ENCODE measurements at places on chromosomes 7 and 10.

DNA sequence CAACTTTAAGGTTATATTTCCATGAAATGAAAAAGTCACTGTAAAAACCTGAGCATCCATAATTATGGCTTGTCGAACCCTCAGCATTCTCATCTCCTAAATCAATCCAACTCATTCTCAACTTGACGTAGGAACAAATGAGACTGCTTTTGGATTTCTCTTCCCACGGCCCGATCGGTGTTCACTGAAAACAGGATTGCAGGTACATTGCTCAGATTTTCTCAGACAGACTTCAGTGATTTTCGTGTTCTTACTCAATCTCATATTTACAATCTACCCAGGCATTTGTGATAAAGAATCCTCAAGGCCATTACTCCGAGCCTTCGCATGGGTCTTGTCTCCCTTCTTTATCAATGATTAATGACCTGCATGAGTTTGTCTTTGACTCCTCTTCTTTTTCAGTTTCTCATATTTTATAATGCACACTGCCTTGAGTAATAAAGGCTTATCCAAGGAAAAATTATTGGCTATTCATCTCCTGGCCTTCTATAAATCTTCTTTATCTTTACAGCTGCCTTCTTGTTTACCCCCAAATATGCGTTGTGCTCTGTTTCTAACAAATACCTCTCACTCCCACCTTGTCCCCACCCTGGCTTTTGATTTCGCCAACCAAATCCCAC is 90.4 kb upstream of the MYO3A start:
- DNase-seq: no peak

DNA sequence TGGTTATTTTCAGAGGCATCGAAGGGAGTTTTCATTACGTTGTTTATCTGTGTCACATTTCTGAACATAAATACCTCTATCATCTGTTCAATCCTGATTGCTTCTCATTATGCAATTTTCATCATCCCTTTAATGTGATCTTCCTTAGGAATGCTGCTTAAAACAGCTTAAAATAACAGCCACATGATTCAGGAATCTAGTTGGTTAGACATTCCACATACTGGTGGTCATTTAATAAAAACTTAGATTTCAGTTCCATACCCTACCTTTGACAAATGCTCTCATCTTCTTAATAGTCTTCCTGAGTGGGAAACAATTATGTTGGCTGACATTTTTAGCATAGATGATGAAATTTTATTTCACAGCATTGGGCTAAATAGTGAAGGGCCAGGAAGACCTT is 191.3 kb upstream of the CDCA7L start:
- DNase-seq: no peak

DNA sequence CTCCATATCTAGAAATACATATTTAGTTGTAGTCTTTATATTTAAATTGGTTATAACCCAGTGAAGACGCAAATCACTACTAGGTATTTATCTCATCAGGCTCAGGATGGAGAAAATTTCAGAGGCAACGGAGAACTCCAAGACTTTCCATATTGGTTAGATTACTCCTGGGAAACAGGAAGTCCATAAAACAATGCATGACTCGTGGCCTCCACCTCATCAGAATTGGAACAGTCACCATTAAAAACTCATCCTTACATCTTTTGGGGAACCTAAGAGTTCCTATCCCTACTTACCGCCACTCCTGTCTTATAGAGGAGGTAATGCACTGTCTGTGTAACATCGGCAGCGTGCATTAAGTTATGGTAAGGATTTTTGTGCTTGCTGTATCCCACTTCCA is 177.6 kb downstream of the PPP1R17 start:
- no peak for DNase-seq

GRCh38 chr10:97518301-97519043 is 19.7 kb downstream of the UBTD1 start:
- no peak for DNase-seq

GRCh38 chr7:85567983-85568382 is 381.1 kb upstream of the SEMA3D start:
- DNase-seq: no peak

- no peak for DNase-seq
These were observed 123.3 kb downstream of the PTPN20 start for GRCh38 chr10:47034441-47035051.

DNA sequence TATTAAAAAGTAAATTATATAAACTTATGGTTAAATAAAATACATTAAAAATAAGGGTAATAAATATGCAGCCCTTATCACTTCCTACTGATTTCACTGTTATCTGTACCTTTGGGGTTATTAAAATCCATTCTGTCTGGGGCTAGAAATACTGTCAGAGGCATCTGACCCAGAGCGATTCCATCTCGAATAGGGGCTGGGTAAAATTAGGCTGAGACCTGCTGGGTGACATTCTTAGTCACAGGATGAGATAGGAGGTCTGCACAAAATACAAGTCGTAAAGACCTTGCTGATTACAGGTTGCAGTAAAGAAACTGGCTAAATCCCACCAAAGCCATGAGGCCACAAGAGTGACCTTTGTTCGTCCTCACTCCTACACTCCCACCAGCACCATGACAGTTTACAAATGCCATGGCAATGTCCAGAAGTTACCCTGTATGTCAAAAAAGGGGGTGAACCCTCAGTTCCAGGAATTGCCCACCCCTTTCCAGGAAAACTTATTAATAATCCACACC is 77.6 kb downstream of the COBL start:
- DNase-seq: no peak

GRCh38 chr10:82660205-82660604 is 785.2 kb downstream of the NRG3 start:
- no peak for DNase-seq

GRCh38 chr7:101901661-101902491 is 84.5 kb downstream of the CUX1 start:
- DNase-seq: no peak

GRCh38 chr10:68574051-68574450 is 13.9 kb downstream of the TET1 start:
- DNase-seq: no peak

GRCh38 chr7:83732305-83732704 is 83.4 kb upstream of the SEMA3E start:
- DNase-seq: no peak

DNA sequence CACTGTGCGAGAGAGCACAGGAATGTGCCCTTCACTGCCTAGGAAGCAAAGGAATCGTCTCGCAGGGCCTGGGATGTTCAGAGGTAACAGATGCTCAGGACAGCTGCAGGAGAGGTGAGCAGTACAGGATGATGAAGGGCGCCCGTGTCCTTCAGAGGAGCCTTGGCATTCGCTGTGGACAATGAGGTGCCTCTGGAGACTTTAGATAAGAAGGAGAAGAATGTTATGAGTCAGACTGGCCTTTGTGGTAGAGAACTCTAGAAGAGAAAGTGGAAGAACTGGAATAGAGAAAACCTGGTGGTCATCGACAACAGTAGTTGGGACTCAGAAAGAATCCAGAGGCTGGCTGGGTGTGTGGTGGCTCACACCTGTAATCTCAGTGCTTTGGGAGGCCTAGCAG is 64.4 kb upstream of the LEP start:
- DNase-seq: no peak

GRCh38 chr10:32929634-32930033 is 28.4 kb downstream of the ITGB1 start:
- DNase-seq: no peak

- DNase-seq: no peak
These were observed 4.4 kb downstream of the PSPH start for GRCh38 chr7:56046721-56047445.

- DNase-seq: no peak
These were observed 2.1 kb downstream of the ADIRF start for GRCh38 chr10:86970162-86970981.

- no peak for DNase-seq
These were observed 1050.7 kb downstream of the SORCS3 start for GRCh38 chr10:105691811-105692210.

GRCh38 chr7:116500078-116500853 is 728 bp downstream of the CAV2 start:
- no peak for DNase-seq

GRCh38 chr10:58508316-58508715 is 4.4 kb upstream of the BICC1 start:
- DNase-seq: no peak

DNA sequence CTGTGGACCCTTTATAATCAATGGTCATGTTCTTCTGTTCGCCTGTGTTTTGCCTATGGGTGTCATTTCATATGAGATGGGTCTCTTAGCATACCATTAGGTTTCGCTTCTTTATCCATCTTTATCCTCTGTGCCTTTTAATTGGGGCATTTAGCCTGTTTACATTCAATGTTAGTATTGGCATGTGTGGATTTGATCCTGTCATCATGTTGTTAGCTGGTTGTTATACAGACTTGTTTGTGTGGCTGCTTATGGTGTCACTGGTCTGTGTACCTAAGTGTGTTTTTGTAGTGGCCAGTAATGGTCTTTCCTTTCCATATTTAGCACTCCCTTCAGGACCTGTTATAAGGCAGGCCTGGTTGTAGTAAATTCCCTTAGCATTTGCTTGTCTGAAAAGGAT is 90.3 kb downstream of the MYO3A start:
- DNase-seq: no peak

- no peak for DNase-seq
These were observed 11.3 kb downstream of the ADAM12 start for GRCh38 chr10:126376956-126377355.

DNA sequence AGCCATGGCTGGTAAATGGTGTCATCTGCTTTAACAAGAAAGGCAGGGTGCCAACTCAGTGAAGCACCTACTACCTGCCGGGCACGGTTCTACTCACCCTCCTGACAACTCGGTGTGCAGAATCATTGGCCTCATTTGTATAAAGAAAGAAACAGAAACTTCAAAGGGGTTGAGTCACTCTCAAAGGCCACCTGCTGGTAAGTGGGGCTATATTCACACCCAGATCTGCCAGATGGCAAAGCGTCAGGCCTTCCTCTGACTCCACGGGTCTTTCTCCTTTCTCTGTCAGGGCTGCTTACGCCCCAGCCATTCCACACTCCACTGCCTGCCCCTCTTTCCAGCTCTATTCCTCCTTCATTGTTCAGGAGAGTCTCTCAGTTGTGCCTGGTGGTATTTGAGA is 309.2 kb downstream of the GFRA1 start:
- DNase-seq: no peak

DNA sequence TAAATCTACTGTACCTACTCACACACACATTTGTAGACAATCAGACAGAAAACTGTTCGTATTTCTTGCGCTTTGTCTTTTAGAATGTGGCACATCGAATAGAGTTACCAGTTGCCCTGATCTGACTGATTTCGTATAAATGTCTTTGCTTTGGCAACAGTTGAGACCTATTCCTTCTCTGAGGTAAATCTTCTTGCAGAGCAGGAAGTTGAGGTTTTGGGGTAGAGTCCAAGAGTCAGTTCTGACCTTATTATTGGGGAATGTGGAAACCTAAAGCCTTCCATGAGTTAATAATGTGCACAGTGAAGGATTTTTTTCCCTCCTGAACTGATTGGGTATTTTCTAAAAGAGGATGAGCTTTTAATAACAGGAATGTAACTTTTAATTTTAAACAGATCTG is 135.3 kb downstream of the KIAA1217 start:
- no peak for DNase-seq

GRCh38 chr10:93945819-93946218 is 47.9 kb upstream of the PLCE1 start:
- no peak for DNase-seq

DNA sequence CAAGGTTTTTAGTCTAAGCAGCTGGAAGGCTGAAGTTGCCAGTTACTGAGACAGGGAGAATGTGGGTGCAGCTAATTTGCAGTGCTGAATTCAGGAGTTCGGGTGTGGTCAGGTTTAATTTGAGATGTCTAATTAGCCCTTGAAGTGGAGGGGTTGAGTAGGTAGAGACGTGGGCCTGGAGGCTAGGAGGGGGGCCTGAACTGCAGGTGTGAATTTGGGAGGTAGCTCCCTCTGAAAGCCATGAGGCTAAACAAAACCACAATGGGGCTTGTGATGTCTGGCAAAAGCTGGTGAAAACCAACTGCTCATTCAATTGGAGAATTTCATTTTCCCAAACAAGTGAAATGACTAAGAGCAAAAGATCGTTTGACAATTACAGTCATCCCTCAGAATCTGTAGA is 246.0 kb upstream of the NFE2L3 start:
- no peak for DNase-seq

- no peak for DNase-seq
These were observed 13.3 kb downstream of the ANKIB1 start for GRCh38 chr7:92259062-92259461.

DNA sequence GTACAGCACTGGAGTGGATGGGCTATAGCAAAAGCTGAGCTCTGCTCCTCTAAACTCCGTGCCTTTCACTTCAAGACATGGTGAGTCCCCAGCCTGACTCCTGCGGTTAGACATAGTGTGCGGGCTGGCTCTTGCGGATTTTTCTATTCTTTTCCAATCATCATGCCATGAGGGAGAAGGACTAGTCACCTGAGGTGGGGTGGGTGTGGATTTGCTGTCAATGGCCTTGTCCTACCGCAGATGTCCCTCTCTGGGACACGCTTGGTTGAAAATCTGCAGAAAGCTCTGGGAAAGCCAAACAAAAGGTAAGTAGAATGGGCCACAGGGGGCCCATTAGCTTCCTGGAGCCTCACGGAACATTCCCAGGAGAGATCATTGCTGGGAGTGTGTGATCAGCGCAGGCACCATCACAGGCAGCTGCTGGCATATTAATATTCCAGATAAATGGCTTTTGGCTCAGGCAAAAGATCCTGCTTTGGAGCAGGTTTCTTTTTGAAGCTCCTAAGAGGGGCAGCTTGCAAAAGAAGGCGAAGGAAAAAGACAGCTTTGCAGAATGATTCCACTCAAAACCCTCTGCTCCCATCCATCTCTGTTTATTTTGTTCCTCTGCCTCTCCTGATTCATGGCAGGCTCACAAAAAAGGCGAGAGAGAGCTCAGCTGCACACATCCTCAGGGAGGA is 509.0 kb upstream of the ZMIZ1 start:
- no peak for DNase-seq

- no peak for DNase-seq
These were observed 65.6 kb downstream of the FOXI2 start for GRCh38 chr10:127802531-127803095.

DNA sequence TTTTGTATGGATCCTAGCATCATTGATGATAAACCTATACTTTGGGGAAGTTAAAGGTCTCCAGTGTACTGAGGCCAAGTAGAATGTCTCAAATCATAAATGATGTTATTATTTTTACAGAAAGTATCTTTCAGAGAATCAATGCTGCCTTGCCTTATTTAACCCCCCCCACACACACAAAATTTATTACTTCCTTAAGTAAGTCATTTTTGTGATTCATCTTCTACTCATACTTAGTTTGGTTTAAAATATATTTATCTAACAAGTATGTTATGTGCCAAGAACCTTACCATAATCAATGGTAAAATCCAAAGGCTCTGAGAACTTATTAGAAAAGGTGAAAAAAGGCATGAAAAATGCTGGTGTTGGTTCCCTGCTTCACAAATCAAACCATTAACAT is 18.8 kb upstream of the CLDN12 start:
- no peak for DNase-seq

GRCh38 chr7:79452032-79452494 is 1.4 kb downstream of the MAGI2 start:
- DNase-seq: no peak

DNA sequence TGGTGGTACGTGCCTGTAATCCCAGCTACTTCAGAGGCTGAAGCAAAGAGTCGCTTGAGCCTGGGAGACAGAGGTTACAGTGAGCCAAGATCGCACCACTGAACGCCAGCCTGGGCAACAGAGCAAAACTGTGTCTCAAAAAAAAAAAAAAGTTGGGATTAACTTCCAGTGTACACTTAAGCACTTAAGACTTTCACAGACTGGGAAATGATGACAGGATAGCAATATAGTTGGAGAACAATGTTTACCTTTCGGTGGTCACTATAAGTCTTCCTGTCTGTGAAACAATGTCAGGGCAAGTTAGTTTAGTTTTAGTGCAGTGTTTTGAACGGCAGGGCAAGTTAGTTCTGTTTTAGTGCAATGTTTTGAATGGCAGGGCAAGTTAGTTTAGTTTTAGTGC is 130.2 kb downstream of the TPST1 start:
- no peak for DNase-seq
